ENCODE measurements at places on chromosomes 11 and 22.

GRCh38 chr11:59138643-59139042 lies 4.0 kb upstream of the FAM111A start:
- no peak for DNase-seq

- no peak for DNase-seq
Observed at GRCh38 chr22:17548010-17548755, 15.1 kb upstream of the SLC25A18 start.

GRCh38 chr11:78395597-78395996 lies 22.0 kb downstream of the GAB2 start:
- no peak for DNase-seq

- no peak for DNase-seq
Observed at GRCh38 chr11:3659595-3660515, 11.3 kb downstream of the CHRNA10 start.

Data from stimulated activated CD8-positive, alpha-beta memory T cell treated with anti-CD3 and anti-CD28 coated beads, Interleukin-4, amount 100 ng/mL, for 1 hour (primary cell).